Stimulated activated naive CD8-positive, alpha-beta T cell treated with anti-CD3 and anti-CD28 coated beads, Interleukin-15, amount 100 ng/mL, for 72 hours (primary cell): ENCODE measurements at places on chromosomes 5 and 9.

- DNase-seq, result no peak
These were observed 35.7 kb downstream of the SLC6A3 start for GRCh38 chr5:1409381-1410110.

- no peak for DNase-seq
These were observed 136.8 kb downstream of the ASTN2 start for GRCh38 chr9:117278020-117278419.

DNA sequence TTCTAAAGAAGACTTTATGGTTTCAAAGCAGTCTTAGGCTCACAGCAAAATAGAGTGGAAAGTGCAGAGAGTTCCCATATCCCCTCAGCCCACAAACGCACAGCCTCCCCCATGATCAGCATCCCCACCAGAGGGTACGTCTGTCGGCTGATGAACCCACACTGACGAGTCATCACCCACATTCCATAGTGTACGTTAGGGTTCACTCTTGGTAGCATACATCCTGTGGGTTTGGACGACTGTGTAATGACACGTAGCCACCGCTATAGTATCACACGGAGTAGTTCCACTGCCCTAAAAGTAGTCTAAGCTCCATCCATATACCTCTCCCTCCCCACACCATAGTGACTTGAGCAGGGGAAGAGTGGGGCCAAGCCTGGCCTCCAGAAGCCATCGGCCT lies 135.7 kb upstream of the PHYKPL start:
- DNase-seq, result no peak

DNA sequence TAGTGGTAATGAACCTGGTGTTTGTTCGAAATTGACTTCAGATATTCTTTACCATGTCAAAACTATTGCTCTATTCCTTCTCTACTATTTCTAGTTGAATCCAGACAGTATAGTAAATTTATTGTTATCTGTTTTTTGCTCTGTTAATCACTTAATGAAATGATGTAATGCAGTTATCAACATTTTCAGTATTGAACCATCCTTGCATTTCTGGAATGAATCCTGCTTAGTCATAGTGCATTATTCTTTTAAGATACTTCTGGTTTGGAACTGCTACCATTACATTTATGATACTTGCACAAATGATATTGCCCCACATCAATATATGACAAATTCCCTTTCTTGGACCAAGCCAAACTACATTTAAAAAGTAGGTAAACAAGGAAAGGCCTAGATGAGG lies 554.0 kb upstream of the KLF4 start:
- no peak for DNase-seq

GRCh38 chr5:171432076-171432475 lies 12.6 kb downstream of the FGF18 start:
- no peak for DNase-seq

DNA sequence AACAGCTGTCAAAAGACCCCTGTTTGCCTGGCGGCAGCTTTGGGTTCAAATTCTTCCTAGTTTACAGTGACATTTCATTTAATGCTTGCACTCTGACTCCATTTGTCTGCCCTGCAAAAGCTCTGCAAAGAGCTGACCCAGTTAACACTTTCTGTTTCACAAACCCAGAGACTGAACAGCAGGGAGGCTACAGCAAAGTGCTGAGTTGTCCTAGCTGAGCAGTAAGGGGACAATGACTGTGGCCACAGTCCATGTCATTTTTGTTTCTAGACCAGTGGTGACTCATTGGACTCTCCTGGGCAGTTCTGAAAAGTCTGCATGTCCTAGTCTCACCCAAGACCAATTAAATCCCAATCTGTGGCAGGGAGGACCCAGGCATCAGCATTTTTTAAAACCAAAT lies 994.8 kb upstream of the WWC1 start:
- DNase-seq, result no peak

GRCh38 chr5:2685651-2686272 lies 65.7 kb downstream of the IRX2 start:
- no peak for DNase-seq

GRCh38 chr5:40681363-40682153 lies 1.8 kb downstream of the PTGER4 start:
- peak; percentile 68 for DNase-seq

DNA sequence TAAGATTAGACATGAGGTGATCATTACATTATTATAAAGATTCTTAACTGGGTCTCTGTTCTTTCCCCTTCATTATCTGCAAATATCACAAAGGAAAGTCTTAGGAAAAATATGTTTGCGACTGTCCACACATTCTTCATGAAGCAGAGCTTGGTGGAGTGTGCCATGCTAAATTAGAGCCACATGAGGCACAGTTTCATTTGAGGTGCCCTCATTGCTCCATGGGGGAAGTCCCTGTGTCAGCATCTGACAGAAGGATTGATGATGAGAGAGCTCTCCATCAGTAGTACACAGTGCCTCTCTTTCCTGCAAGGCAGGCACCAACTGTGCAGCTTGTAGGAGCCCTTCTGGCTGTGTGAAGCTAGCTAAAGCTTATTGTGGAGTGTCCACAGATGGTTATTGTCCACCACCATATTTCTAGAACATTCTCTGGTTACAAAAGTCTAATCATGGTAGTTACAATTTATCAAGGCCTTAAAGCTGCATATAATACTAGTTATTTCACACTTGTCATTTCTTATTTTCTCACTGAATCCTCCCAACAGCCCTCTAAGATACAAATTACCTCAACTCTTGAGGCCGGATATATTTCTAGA lies 63.9 kb downstream of the C9orf152 start:
- DNase-seq, result peak; percentile 43

DNA sequence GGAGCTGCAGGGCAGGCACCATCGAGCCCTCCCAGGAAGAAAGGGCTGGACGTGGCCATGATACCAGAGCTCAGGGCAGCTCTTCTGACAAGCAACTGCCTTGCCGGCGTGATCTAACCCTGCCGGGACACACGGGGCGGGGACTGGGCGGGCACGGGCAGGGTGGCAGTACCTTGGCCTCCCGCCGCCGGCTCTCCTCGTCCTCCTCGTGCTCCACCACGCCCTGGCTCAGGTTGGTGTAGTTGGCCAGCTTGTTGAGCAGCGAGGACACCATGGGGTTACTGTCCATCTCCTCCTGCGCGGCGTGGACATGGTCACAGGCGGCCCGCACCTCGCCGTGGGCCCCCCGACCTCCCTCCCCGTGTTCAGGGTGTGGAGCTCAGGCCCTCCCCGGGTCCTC lies 18.5 kb downstream of the SLC12A7 start:
- DNase-seq, result no peak

GRCh38 chr9:14924230-14925219 lies 14.3 kb upstream of the FREM1 start:
- no peak for DNase-seq

GRCh38 chr9:70398145-70398556 lies 16.3 kb downstream of the KLF9 start:
- no peak for DNase-seq

DNA sequence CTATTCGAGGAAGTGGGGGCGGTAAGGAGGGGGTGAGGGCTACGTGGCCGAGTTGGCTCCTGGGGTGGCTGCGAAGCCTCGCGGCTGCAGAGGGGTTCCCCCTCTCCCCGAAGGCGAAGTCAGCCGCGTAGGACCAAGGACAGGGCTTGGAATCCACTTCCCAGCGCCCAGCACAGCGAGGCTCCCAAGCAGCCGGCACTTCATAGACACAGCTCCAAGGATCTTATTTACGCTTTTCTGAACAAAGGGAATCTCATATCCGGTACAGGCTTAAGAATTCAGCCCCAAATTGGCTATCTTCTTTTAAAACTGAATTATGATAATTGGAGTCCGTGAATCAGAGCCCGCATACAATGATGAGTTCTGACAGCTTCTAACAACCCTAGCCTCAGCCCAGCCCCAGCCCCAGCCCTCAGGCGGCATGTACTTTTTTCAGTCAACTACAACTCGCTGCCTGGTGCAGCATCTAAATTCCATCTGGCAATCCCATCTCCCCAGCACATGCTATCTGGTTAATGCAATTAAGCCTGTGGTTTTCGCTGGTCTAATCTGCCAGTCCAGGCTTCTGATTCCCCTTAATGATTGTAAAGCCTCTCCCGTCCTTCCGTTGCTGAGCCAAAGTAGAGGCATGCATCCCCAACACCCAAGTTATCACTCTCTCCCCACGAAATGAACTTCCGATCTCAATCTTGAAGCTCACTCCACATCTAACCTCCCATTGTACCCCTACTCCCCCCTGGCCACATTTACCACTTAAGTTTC lies 1.0 kb downstream of the ELAVL2 start:
- no peak for DNase-seq

DNA sequence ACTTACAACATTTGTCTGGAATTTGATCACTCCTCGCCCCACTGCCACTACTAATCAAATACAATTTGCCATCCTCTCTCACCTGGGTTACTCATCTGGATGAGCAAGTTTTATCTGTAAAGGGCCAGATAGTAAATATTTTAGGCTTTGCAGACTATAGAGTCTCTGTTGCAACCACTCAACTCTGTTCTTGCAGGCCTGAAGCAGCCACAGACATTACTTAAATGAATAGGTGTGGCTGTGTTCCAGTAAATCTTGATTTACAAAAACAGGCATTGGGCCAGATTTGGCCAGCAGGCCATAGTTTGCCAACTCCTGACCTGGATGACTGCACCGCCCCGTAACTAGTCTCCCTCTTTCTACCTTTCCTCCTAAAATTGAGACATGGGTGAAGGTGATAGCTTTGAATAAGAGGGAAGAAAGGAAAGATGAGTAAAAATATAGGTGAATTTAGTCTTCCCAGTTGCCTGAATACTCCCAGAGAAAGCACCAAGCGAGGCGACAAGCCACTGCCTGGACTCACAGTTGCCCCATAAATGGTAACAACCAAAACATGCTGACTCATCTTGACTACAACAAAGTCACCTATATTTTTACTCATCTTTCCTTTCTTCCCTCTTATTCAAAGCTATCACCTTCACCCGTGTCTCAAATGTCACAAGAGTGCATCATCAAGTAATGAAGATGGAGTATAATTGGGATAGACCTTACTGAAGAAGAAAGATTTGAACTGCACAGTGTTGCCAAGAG lies 32.5 kb upstream of the SCAMP1 start:
- DNase-seq, result no peak
